DMS153 (cell line): ENCODE measurements at places on chromosomes 12 and 14.

- DNase-seq, result no peak
These were observed 154.2 kb downstream of the APAF1 start for GRCh38 chr12:98799146-98799810.

DNA sequence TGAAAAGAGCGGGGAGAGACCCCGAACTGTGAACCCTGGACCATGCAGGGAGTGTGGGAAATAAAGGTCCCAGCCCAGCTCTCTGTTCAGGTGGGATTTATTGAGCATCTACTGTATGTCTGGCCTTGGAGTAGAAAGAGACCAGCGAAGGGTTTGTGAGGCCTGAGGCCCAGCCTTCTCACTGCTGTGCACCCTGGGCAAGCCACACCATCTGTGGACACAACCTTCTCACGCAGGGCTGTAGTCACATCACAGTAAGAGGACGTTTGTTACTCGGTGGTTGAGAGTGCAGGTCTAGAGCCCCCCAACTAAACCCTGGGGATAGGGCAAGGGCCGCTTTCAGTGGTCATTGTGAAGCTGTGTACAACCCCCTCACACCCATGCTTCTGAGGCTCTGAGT is 18.2 kb downstream of the FAM222A start:
- no peak for DNase-seq

GRCh38 chr14:28515571-28515970 is 251.0 kb upstream of the FOXG1 start:
- no peak for DNase-seq

DNA sequence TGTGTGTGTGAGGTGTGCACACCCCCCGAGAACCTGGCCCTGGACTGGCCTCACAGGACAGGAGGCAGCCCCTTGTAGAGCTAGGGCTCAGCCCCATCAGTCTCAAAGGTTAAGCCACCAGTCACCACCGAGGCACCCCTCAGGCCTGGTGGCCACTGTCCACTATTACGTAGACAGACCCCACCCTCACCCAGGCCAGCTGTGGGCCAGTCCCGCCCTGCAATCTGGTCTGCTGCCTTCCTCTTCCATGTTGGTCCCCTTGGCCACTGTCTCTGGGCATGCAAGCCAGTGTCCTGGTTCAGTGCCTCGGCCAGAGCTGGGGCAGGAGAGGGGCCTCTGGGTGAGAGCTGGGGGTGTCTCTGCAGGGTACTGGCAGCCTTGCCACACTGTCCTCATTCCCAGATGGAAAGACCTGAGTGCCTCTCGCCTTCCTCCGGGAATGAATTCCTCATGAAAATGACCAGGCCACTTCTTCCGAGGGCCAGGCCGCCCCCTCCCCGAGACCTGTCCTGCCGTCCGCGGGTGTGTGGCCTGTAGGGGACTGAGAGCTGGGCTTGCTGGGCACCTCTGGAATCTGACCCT is 897 bp upstream of the TEX22 start:
- DNase-seq, result no peak

DNA sequence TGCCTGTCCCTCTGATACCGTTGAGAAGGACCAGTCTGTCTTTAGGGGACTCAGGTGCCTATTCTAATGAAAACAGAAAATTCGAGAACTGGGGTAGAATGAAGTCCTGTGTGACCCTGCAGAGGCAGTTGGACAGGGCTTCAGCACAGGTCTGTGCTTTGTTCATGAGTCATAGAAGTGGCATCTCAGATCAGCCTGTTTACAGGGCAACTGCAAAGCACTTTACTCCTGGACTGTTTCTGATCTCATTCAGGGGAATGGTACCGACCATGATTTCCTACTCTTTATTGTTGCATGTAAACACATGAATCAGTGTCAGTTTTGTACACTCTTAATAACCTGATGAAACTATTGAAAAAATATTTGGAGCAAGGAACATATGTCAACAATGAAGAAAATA is 1517.0 kb downstream of the AACS start:
- DNase-seq, result peak; percentile 43

GRCh38 chr14:102187568-102188001 is 47.9 kb downstream of the WDR20 start:
- DNase-seq, result no peak

- DNase-seq, result no peak
These were observed 2.1 kb upstream of the FAIM2 start for GRCh38 chr12:49905718-49906314.

GRCh38 chr14:66117600-66117999 is 368.6 kb upstream of the CCDC196 start:
- peak; percentile 12 for DNase-seq

GRCh38 chr14:27881646-27882045 is 884.9 kb upstream of the FOXG1 start:
- DNase-seq, result no peak

GRCh38 chr14:88552876-88553275 is 1.9 kb downstream of the PTPN21 start:
- DNase-seq, result no peak

DNA sequence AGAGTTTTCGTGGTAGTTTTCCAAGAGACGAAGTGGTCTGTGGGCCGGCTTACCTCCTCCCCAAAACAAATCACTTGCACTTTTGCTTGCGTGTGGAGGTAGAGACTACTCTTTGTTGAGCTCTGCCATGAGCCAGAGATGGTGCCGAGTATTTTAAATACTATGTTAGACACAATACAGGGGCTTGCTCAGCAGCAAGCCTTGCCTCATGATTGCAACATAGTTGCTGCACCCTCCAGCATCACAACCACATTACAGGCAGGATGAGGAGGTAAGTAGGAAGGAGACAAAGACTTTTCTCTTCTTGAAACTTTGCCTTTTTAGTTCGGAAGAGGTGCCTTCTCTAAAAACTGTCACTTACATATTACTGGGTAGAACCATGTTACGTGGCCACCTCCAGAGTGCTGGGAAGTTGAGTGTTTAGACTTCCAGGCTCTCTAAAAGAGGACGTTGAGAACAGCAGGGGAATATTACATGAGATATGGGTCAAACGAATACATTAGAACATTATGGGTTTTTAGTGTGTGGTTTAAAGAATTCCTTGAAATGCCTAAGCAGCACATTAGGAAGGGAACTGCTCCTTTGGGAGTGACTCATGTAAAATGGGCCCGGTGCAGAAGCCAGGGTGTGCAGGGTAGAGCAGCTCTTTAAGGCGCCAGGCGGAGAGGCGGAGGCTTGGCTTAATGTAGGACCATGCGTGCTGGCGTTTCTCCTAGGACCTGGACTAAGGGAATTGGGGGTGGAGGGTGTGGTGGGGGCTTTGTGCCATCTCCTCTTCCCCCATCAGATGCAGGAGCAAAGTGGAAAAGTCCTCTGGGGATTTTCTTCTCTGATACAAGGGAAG is 110.6 kb upstream of the PRMT8 start:
- DNase-seq, result no peak

DNA sequence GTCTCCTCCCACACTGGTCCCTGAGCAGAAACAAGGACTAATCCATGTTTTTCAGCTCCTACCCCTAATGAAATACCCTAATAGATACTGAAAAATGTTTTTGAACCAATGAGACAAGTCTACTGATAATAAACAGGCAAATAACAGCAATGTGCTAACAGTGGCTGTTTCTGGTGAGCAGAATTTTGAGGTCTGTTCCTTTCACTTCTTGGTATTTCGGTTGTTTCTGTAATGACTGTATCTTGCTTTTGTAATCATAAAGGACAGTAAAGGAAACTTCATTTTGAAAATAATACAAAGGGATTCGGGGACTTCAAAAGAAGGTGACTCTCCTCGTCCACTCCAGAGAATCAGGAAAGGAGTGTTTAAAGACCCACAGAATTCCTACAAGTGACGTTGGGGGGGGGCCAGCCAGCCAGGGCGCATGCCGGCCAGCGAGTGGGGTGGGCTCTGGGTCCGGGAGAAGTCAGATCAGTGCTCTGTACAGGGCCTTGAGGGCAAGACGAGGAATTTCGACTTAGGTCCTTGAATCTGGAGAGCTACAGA is 1.1 kb upstream of the CD9 start:
- no peak for DNase-seq

DNA sequence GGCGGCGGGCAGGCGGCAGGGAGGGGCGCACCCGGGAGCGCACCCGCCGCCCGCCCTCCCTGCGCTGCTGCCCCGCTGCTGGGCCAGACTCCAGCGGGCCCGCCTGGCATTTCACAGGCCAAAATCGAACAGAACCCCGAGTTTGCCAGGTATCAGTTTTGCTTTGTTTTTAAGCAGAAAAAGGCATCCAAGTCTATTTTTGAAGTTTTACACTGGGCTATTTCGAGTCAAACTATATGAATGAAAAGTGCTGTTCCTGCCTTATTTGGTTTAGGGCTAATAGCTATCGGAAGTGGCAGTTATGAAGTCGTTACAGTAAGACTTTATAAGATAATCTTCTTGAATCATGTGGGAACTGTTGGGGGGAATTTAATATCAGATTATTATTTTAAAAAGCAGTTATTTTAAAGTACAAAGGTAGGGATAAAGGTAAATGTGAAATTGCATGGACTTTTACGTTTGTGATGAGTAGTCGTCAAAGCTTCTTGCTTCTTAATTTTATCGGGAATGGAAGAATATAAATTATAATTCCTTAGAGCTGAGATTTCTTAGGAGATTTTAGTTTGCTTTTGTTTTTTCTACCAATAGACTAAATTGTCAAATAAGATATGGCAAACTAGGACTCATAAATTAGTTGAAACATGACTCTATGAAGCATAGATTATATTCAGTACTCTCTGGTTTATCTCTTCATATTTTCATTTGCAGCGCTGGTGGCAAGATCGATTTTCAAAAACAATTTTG is 1.1 kb downstream of the MSRB3 start:
- DNase-seq, result no peak

DNA sequence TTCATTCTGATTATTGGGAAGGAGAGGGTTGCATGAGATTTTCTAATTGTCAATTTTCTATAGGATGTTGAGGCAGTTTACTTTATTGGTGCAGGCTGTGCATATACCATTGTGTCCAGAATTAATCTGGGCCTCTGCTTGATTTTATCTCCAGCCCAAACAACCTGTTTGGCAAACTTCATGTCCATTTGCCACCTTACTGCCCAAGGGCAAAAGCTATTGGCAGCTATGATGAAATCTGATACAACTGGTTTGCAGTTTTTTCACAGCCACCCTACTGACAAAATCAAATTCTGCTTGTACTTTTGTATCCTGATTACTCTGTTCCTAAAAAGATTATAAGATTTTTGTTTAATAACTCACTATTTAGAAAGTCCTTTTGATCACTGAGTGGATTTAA is 789.2 kb upstream of the FBXO33 start:
- peak; percentile 58 for DNase-seq

- DNase-seq, result peak; percentile 7
These were observed 190.2 kb upstream of the CNOT2 start for GRCh38 chr12:70052931-70053497.

GRCh38 chr12:76451528-76451927 is 103.3 kb upstream of the BBS10 start:
- DNase-seq, result no peak

DNA sequence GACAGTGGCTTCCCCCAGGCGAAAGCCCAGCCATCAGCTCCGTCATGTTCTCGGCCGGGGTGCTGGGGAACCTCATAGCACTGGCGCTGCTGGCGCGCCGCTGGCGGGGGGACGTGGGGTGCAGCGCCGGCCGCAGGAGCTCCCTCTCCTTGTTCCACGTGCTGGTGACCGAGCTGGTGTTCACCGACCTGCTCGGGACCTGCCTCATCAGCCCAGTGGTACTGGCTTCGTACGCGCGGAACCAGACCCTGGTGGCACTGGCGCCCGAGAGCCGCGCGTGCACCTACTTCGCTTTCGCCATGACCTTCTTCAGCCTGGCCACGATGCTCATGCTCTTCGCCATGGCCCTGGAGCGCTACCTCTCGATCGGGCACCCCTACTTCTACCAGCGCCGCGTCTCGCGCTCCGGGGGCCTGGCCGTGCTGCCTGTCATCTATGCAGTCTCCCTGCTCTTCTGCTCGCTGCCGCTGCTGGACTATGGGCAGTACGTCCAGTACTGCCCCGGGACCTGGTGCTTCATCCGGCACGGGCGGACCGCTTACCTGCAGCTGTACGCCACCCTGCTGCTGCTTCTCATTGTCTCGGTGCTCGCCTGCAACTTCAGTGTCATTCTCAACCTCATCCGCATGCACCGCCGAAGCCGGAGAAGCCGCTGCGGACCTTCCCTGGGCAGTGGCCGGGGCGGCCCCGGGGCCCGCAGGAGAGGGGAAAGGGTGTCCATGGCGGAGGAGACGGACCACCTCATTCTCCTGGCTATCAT is 663 bp downstream of the PTGER2 start:
- no peak for DNase-seq

- no peak for DNase-seq
These were observed 126.3 kb downstream of the RALGAPA1 start for GRCh38 chr14:35682802-35683201.

GRCh38 chr12:45975506-45975905 is 14.9 kb downstream of the SCAF11 start:
- DNase-seq, result no peak

GRCh38 chr14:61536661-61537562 is 158.4 kb upstream of the HIF1A start:
- DNase-seq, result no peak

DNA sequence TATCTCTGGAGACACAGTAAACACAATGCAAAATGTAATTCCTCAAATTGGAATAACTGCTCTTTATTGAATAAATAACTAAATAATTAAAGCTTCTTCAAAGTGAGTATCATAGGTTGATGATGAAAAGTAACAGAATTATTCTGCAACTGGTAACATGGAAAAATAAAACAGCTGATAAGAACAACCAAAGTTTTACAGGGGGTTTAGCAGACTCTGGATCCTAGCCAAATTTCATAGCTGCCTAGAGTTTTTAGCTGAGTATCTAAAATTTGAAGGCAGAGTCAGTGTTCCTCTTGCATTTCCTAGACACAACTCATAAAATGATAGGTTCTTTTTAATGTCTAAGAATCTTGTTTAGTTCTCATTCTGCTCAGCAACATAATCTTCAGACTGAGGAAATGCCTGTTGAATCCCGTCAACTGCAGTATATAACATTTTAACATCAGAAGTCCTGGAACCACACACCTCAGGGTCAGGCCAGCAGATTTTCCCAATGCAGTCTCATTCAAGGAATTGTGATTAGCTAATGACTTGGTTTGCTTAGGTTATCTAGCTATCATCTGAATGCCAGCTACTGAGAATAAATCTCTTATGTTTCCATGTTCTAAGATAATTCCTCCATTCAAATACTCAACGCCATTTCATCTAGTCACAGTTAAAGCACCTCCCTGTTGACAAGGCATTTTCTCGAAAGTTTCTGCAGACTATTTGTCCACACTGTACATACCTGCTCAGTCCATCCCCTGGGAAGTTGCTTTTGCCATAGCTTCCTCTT is 411.6 kb downstream of the BCAT1 start:
- DNase-seq, result no peak
